NCI-H1694 (cell line): ENCODE measurements at places on chromosomes 11 and 22.

DNA sequence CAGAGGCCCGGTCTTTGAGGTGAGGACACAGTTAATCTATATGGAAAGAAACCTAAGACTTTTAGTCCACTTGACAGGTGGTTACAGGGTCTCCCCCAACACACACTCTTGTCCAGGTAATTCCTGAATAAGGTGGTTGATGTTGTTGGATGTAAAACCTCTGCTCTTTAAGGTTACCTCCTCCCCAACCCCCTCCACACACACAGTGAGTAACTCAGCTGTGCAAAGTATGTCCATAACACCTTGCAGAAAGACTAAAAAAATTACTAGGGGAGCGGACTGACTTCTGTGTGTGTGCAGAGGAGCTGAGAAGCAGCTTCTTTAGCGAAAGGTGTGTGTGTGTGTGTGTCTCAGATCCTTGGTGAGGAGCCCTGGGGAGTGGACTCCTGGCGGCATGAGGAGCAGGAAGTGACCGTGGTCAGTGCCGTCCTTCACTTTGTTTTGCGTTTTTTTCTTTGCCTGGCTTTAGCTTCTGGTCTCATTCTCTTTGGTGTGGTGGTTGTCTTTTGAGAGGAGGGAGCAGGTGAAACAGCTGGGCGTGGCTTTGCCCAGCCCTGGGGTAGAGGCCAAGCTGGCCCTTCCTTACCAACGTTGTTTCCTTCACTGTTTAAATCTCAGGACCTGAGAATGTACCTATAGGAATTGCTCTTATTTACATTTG, 1.7 kb downstream of the ZBED4 start:
- DNase-seq, result no peak

DNA sequence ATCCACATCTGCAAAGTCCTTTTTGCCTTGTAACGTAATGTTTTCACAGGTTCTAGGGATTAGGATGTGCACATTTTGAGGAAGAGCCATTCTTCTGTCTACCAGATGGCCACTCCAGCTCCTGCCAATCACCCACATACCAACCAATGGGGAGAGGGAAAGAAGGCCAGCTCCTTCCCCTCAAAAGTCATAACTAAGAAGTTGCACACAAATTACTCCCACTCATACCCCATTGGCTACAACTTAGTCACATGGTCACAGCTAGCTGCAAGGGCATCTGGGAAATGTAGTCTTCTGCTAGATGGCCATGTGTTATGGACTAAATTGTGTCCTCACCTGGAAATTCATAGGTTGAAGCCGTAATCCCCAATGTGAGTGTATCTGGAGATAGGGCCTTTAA, 15.4 kb upstream of the MYOD1 start:
- no peak for DNase-seq

DNA sequence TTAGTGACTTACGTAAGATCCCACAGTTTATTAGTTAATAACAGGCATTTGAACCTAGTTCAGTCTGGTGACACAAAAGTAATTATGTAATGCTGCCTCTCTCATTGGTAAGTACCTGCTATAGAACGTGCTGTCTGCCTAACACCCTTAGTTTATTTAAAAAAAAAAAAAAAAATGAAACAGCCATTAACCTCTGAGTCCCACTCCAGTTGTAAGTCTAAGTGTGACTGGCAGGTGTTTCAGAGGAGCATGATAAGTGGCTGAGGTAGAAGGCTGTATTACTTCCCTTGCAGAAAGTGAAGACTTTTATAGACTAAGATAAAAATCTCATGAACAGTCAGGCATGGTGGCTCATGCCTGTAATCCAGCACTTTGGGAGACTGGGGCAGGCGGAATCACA, 140.5 kb downstream of the TRIM44 start:
- no peak for DNase-seq

DNA sequence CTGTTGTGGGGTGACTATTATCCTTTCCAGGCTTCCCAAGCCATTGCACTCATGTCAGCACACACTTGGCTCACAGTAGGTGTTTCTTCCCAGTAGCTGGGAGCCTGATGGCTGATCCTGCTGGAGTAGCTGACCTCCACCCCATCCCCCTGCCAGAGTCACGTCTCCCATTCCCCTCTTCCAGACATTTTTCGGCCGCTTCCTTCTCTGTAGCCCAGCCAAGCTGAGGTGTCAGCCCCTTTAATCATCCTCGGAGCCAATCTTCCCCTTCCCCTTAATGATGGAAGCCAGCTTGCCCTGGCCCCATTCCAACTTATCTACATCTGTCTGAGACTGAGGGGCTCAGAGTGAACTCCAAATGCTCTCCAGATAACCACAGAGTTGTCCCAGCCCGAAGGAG, 550.7 kb downstream of the MN1 start:
- DNase-seq, result no peak

DNA sequence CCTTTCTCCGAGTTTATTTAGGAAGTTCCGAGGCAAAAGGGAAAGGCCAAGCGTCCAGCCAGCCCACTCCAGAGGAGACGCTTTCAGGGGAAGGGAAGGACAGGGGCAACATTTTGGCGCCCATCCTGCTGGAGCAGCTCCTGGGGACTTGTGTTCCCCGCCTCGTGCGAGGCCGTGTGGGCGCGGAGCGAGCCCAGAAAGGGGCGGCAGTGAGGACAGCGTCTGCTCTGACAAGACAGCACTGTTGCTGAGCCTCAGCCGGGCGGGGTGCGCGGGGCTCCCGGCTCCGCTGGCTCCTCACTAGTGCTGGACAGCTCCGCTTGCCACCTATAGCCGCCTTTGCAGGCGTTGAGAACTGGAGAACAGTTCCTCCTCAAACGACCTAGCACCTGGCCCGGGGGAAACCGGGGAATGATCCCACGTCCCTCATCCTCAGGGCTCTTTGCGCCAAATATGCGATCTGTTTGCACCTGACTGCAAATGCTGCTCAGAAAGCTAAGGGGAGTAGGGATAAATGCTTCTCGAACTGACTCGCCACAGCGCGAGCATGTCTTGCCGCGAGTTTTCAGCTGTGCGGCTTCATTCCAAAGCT, 722 bp upstream of the GUCY1A2 start:
- DNase-seq, result no peak

DNA sequence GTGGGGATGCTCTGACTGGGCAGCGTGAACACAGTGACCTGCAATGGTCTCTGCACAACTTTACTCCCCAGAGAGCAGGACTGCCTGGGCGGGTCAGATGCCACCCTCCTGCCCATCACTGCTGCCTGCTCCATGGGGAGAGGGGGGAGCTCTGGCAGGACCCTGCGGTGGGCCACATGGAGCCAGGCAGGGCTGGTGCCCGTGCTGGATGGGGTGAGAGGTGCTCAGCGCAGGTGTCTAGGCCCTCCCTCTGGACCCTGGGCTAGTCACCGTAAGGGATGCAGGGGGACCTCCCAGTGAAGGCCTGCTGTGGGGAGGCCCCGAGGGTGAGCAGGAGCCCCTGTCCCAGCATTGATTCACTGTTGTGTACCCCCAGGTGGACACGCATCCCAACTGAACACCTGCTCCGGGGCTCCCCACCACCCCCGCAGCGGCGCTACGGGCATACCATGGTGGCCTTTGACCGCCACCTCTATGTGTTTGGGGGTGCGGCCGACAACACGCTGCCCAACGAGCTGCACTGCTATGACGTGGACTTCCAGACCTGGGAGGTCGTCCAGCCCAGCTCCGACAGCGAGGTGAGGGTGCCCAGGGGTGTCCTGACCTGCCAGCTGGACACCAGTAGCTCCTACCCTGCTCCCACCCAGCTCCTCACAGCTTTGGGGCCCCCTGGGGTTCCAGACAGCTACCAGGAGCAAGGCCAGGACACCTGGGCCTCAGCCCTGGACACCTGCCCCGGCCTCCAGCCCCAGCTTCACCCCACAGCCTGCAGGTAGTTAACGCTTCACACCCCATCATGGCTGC, 9.4 kb downstream of the LZTR1 start:
- no peak for DNase-seq

DNA sequence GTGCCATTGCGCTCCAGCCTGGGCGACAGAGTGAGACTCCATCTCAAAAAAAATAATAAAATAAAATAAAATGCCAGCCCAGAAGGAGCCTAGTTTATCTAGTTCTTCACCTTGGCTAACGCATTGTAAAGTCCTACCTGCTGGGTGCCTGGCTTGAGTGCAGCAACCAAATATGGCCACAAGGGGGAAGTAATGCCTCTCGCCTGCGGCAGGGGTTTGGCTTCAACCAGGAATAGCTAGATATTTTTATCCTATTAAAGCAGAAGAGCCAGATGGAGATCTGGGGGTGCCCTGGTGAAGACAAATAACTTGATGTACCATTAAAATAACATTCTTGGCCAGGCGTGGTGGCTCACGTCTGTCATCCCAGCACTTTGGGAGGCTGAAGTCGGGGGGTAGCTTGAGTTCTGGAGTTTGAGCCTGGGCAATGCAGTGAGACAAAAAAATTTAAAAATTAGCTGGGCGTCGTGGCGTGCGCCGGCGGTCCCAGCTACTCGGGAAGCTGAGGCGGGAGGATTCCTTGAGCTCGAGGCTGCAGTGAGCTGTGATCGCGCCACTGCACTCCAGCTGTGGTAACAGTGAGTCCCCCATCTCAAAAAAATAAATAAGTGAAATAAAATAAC, 20.6 kb upstream of the PLEKHB1 start:
- DNase-seq, result peak; percentile 78

DNA sequence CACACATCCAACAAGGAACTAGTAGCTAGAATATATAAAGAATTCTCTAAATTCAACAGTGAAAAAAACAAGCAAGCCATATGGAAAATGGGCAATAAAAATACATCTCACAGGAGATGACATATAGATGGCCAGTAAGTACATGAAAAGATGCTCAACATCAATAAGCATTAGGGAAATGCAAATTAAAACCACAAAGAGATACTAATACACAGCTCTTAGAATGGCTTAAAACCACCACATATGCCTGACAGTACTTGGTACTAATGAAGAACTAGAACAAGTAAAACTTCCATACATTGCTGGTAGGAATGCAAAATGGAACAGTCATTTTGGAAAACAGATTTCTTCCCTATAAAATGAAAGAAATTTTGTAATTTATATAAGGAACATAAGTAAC, 71.6 kb upstream of the GAB2 start:
- no peak for DNase-seq

GRCh38 chr11:64875369-64876228, 2.8 kb downstream of the EHD1 start:
- no peak for DNase-seq

GRCh38 chr22:45587638-45588505, 83.8 kb upstream of the ATXN10 start:
- no peak for DNase-seq

- DNase-seq, result no peak
Observed at GRCh38 chr22:39176714-39177455, 24.4 kb upstream of the CBX7 start.
